ENCODE measurements at places on chromosomes 13 and 19.

- peak; percentile 24 for DNase-seq
Observed at GRCh38 chr19:17358395-17358794, 18.7 kb downstream of the PLVAP start.

DNA sequence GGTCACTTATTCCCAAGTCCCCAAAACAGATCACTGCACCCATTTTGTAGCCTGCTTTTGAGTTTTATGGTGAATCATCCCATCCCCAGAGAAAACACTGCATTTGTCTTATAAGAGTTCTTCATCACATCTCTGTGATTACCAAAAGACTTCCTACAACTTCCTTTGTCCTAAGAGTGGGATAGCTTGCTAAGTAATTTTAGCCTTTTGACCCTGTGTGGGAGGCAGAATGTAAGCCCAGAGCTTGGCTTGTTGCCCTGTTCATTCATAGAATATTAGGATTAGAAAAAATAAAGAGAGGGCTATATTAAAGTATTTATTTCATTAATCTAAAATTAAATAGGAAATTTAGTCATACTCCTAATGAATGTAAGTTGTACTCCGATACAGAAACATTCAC lies 213.3 kb downstream of the MZT1 start:
- DNase-seq: peak; percentile 9

DNA sequence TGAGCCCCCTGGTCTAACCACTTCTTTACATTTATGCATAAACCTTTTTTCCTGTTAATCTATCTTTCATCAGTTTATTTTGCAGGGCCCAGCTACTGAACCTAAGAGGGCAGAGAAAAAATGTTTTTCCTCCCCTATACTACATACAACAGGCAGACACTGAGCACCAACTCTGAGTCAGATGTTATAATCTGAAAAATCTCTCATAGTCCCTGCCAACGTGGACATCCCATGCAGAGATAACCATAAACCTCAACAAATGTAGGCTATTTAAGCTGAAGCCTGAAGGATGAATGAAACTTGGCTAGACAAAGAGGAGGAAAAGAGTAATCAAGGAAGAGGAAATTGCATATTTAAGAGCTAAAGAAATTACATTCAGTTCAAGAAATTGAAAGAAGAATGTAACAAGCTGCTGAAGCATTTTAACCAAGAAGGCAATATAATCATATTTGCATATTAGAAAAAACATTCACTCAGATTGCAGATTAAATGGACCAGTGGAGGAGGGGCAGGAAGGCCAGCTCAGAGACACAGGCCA lies 2.6 kb downstream of the NEK3 start:
- DNase-seq: no peak

- no peak for DNase-seq
Observed at GRCh38 chr13:40558656-40559055, 107.8 kb downstream of the FOXO1 start.

GRCh38 chr19:49200238-49200862 lies 42.8 kb downstream of the TRPM4 start:
- no peak for DNase-seq

- DNase-seq: no peak
Observed at GRCh38 chr13:78841358-78841963, 182.5 kb upstream of the OBI1 start.

DNA sequence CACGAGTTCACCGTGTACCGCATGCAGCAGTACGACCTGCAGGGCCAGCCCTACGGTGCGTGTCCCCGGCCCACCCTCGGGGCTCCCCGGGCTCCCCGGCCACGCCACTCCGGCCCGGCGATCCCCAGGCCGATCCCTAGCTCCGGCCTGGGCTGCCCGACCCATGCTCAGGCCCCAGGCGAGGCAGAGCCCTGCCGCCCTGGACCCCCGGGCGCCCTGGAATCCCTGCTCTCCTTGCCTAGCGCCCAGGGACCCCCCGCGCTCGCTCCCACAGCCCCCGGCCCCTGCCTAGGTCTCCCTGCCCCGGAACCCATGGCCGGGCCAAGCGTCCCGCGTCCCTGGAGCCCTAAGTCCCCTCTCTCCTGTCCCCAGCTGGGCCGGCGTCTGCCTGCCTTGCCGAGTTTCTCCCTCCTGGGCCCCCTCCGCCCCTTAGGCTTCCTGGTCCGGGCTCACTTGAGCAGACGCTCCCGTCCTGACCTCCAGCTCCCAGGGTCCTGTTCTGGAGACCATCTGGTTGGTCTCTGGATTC lies 494 bp downstream of the NCLN start:
- DNase-seq: peak; percentile 19

- DNase-seq: peak; percentile 24
Observed at GRCh38 chr13:39317291-39317690, 279.0 kb downstream of the NHLRC3 start.

GRCh38 chr19:51107406-51108065 lies 673 bp downstream of the CTU1 start:
- peak; percentile 55 for DNase-seq

DNA sequence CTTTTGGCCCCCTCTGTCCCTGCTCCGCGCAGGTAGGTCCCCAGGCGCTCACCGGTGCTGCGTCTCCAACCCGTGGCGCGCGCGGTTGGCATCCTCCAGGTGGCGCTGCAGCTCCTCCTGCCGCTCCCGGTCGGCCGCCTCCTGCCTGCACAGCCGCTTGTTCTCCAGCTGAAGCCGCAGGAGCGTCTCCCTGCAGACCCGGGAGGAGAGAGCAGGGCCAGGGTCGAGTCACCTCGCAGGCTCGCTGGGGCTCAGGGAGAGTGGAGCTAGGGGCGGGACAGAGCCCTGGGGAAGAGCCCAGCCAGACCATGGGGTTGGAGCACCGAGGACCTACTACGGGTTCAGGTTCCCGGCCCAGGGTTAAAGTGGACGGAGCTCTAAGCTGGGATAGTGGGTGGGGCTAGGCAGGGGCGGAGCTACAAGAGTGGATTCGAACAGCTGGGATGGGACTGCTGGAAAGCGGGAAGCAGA lies 9.3 kb downstream of the HOOK2 start:
- peak; percentile 83 for DNase-seq

- peak; percentile 65 for DNase-seq
Observed at GRCh38 chr19:42254089-42254849, 659 bp downstream of the ERF start.

All from EL (cell line).